ENCODE measurements at places on chromosomes 11 and 22. TPM values are rescaled to one million over a fixed set of nuclear protein-coding genes. Genes with fewer than 3 reads are reported as not detected.

The KIF18A gene
- 16.1 TPM for total RNA-seq

The MAPK8IP1 gene
- 14.3 TPM for total RNA-seq

The MRGPRF gene
- total RNA-seq, result 0.11 TPM

The USP47 gene
- total RNA-seq, result 32.6 TPM

The SLC35E4 gene
- 5.5 TPM for total RNA-seq

The SLC22A25 gene
- not detected for total RNA-seq

The CABP2 gene
- not detected for total RNA-seq

The BCL2L13 gene
- 174 TPM for total RNA-seq

The ISX gene
- total RNA-seq, result not detected

The PGA5 gene
- not detected for total RNA-seq

The NOX4 gene
- total RNA-seq, result 4.1 TPM

The FAM181B gene
- total RNA-seq, result 0.80 TPM

The GAB4 gene
- not detected for total RNA-seq

The GLYATL2 gene
- total RNA-seq, result not detected

The PIK3C2A gene
- total RNA-seq, result 47.5 TPM

The C11orf21 gene
- not detected for total RNA-seq

The APOA1 gene
- total RNA-seq, result not detected

The APOBEC3B gene
- total RNA-seq, result 4.3 TPM

The SOX6 gene
- 84.9 TPM for total RNA-seq

The MMP7 gene
- not detected for total RNA-seq

The CYTH4 gene
- total RNA-seq, result 0.11 TPM

The MYOD1 gene
- not detected for total RNA-seq

The EEF1G gene
- total RNA-seq, result 1,643 TPM

The FGF19 gene
- 0.13 TPM for total RNA-seq

The CHST1 gene
- total RNA-seq, result not detected

The CSRP3 gene
- total RNA-seq, result not detected

The SLC25A1 gene
- 54.8 TPM for total RNA-seq

The DKK3 gene
- total RNA-seq, result 1.1 TPM

The OR52N4 gene
- total RNA-seq, result not detected

The SPINDOC gene
- total RNA-seq, result 15.0 TPM

The FAM227A gene
- 1.8 TPM for total RNA-seq

The SMIM38 gene
- total RNA-seq, result 0.11 TPM

The CCDC85B gene
- total RNA-seq, result 23.7 TPM

The PTGDR2 gene
- not detected for total RNA-seq

The FLRT1 gene
- not detected for total RNA-seq

The SPDYC gene
- not detected for total RNA-seq

The KIRREL3 gene
- total RNA-seq, result not detected

The TMEM123 gene
- total RNA-seq, result 99.8 TPM

The TPBGL gene
- total RNA-seq, result 2.7 TPM

The CSNK2A3 gene
- 2.2 TPM for total RNA-seq

The P2RY2 gene
- total RNA-seq, result not detected

The PSMA1 gene
- total RNA-seq, result 284 TPM

The TMEM9B gene
- total RNA-seq, result 50.1 TPM

The TOP3B gene
- 26.2 TPM for total RNA-seq

The EP300 gene
- 33.4 TPM for total RNA-seq

The SGSM1 gene
- total RNA-seq, result 0.03 TPM

The TST gene
- total RNA-seq, result 26.0 TPM

The IGF2 gene
- 0.27 TPM for total RNA-seq

The CNTF gene
- total RNA-seq, result 1.2 TPM

The OOSP4B gene
- total RNA-seq, result not detected

The TRIM22 gene
- total RNA-seq, result 3.9 TPM

The ZP1 gene
- not detected for total RNA-seq

The OR5P2 gene
- total RNA-seq, result not detected

The MMP10 gene
- not detected for total RNA-seq

The SMIM35 gene
- total RNA-seq, result not detected

All from SK-MEL-5 (cell line).